ENCODE measurements at places on chromosomes 5 and 9.

DNA sequence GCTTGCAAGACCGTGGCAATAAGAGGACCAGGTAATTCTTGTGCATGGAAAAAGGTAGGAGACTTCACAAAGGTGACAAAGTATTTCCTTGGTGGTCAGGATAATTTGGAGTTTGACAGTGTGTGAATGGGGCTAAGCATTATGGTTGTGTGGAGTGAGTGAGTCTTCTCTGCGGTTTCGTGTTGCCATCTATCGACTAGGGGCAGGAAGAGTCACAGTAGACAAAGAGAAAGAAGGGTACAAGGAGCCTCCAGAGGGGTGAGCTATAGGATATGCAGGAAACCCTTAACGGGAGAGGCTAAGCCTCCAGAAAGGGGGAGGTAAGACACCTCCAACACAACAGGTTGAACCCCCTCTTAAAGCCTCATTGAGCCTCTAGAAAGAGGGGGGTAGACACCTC is 64.0 kb upstream of the RANBP6 start:
- H3K27me3 ChIP-seq, result no peaks in the 10 kb centered on the region
- no peaks in the 10 kb centered on the region for H3K36me3 ChIP-seq
- no peak overlapping the region for H3K27ac ChIP-seq
- peaks cover 5% of the 10 kb centered on the region for H3K4me1 ChIP-seq
- no peak for DNase-seq
- peak overlapping the region; percentile 48 for H3K4me3 ChIP-seq

GRCh38 chr5:39648085-39648847 is 223.5 kb upstream of the DAB2 start:
- no peak overlapping the region for H3K4me3 ChIP-seq
- H3K4me1 ChIP-seq, result no peaks in the 10 kb centered on the region
- DNase-seq, result no peak
- no peaks in the 10 kb centered on the region for H3K27me3 ChIP-seq
- H3K36me3 ChIP-seq, result no peaks in the 10 kb centered on the region

- H3K4me3 ChIP-seq, result no peak overlapping the region
- no peaks in the 10 kb centered on the region for H3K4me1 ChIP-seq
- no peak for DNase-seq
- H3K27me3 ChIP-seq, result no peaks in the 10 kb centered on the region
- H3K27ac ChIP-seq, result no peak overlapping the region
Measured at GRCh38 chr5:95022967-95023695, 261.8 kb downstream of the MCTP1 start.

DNA sequence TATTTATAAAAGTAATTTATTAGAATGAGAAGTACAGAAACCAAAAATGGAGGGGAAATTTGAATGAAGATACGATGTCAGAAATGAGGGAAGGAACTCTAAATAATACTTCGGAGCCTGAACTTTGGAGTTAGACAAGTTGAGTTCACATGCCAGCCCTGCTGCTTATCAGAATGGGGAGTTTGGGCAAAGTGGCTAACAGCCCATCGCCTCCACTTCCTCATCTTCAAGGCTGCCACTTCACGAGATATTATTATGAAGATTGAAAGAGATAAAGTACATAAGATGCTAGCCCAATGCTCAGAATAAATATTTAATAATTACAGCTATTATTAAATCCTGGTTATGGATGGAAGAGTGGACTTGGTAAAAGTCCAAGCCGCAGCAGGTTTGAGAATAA is 56.2 kb upstream of the ABCA1 start:
- no peak overlapping the region for H3K27ac ChIP-seq
- no peak overlapping the region for H3K4me3 ChIP-seq
- H3K36me3 ChIP-seq, result no peaks in the 10 kb centered on the region
- H3K27me3 ChIP-seq, result no peaks in the 10 kb centered on the region
- no peak for DNase-seq
- H3K4me1 ChIP-seq, result peaks cover 7% of the 10 kb centered on the region

GRCh38 chr5:145848854-145849253 is 13.7 kb upstream of the PRELID2 start:
- H3K27ac ChIP-seq, result no peak overlapping the region
- no peaks in the 10 kb centered on the region for H3K36me3 ChIP-seq
- no peaks in the 10 kb centered on the region for H3K27me3 ChIP-seq
- DNase-seq, result no peak
